ENCODE measurements at places on chromosomes 3 and 15. TPM values are rescaled to one million over a fixed set of nuclear protein-coding genes. Genes with fewer than 3 reads are reported as not detected.

Gene GALNT15
- total RNA-seq: not detected

Gene SLC51B
- not detected for total RNA-seq

Gene SCAANT1
- total RNA-seq: not detected

Gene HEG1
- total RNA-seq: 6.0 TPM

Gene DUOXA1
- 0.19 TPM for total RNA-seq

Gene CYP19A1
- not detected for total RNA-seq

Measured in activated CD4-positive, alpha-beta memory T cell treated with anti-CD3 and anti-CD28 coated beads for 36 hours (primary cell).